ENCODE measurements at places on chromosomes 2 and 18. TPM values are rescaled to one million over a fixed set of nuclear protein-coding genes. Genes with fewer than 3 reads are reported as not detected.

The MATN3 gene
- total RNA-seq: 35.2 TPM

The HOXD13 gene
- total RNA-seq: not detected

DNA sequence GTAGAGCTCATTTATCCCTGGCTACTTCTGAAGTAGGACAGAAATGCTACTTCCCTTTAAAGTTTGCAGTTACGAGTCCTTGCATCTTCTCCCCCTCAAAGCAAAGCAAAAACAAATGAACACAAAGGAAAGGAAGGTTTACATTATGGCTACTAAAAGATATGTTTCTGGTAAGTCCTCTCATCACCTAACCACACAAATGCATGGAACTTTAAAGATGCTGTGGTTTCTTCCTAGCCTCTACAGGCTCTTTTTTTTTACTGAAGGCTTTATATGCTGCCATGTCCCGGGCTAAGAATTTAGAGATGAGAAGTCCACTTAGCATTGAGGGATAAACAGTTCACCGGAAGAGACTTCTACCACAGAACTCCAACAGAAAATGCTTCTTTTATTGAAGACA is 291.2 kb downstream of the SS18 start:
- no peak for DNase-seq

GRCh38 chr2:162379719-162380580 is 36.0 kb downstream of the GCA start:
- DNase-seq: no peak

DNA sequence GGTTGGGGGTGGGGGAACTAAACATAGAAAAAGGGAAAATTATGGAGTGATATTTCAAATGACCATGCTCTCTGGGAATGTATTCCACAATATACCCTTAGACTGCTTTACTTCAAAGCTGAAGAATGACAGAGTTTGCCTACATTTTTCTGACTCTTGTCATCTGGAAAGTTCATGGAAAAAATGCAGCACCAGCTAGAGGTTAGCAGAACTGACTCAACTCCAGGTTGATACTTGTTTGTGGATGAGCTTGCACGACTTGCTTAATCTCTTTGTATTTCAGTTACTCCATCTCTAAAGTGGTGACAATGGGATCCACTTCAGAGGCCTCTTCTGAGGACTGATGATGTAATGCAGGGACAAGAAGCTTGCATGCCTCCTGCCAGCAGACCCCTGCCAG is 824.0 kb upstream of the ID2 start:
- no peak for DNase-seq

DNA sequence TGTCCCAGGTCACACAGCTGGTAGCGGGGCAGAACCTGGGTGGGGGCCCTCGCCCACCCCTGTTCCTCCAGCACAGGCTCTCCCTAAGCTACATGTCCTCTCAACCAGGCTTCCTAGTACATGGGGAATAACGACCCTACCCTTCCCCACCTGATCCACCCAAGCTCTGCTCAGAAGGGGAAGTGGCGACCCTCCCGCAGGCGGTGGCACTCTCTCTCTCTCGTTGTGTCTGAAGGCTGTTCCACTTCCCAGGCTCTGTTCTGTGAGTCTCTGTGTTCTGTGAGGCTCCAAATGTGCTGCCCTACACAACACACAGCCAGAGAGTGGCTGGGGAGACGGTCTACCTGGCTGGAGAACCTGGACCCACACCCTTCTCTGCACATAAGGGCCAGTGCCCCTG is 135.8 kb downstream of the COPS8 start:
- DNase-seq: no peak

DNA sequence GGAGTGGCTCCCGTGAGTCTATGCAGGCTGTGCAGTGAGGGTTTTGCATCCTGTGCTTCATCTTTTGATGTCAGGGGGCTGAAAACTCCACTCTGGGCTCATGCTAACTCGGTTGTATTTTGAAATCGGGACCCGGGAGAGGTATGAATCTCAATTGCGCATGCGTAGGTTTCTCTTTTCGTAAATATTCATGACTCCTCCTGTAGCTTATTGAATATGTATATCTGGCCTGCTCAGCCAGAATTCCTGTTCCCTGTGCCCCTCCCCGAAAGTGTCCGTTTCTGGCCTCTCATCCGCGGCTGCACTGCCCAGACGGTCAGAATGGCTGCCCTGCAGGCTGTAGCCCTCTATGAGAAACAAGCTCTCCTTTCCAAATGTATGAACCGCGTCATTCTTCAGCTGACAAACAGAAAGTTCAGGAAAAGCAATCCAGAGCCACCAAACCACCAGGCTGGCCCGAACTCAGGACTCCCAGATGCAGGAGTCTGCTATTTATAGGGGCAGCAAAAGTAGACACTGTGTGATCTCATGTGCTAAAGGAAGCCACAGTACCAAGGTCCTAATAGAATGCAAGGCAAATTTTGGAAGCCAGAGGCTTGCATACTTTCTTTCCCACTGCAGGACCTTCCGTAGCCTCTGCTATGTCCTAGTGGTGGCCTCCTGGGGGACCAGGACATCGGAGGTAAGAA is 41.7 kb downstream of the AKAIN1 start:
- DNase-seq: no peak
